Frontal cortex (tissue), 4 donors: ENCODE measurements at places on chromosomes 7 and 10. TPM values are rescaled to one million over a fixed set of nuclear protein-coding genes. Genes with fewer than 3 reads are reported as not detected.

Gene MINPP1
- total RNA-seq: 27.3 TPM

Gene PHYHIPL
- total RNA-seq: 17.1 TPM

Gene ARHGEF5
- 0.82 TPM for total RNA-seq

Gene TNKS2
- 92.5 TPM for total RNA-seq

Gene PLA2G12B
- 0.41 TPM for total RNA-seq

Gene NUTM2A
- total RNA-seq: 1.6 TPM

Gene GOLGA7B
- total RNA-seq: 17.9 TPM
